Body of pancreas (tissue), 4 donors: ENCODE measurements at places on chromosomes 2 and 18. TPM values are rescaled to one million over a fixed set of nuclear protein-coding genes. Genes with fewer than 3 reads are reported as not detected.

REG3G gene
- 171 TPM for total RNA-seq

PAX8 gene
- total RNA-seq: 2.3 TPM

MAP2 gene
- 14.2 TPM for total RNA-seq

IL36B gene
- not detected for total RNA-seq

UGT1A8 gene
- total RNA-seq: not detected

LIPG gene
- 0.66 TPM for total RNA-seq

EPHA4 gene
- total RNA-seq: 4.0 TPM

ARHGAP25 gene
- total RNA-seq: 4.2 TPM

SDC1 gene
- total RNA-seq: 24.7 TPM

MDH1B gene
- 3.0 TPM for total RNA-seq

ALPI gene
- total RNA-seq: not detected

LRRC30 gene
- total RNA-seq: not detected

KIF5C gene
- total RNA-seq: 2.0 TPM

DTNA gene
- 32.2 TPM for total RNA-seq

DSG1 gene
- under 0.01 TPM for total RNA-seq

STAT4 gene
- 2.6 TPM for total RNA-seq
